ENCODE measurements at places on chromosomes 4 and X.

DNA sequence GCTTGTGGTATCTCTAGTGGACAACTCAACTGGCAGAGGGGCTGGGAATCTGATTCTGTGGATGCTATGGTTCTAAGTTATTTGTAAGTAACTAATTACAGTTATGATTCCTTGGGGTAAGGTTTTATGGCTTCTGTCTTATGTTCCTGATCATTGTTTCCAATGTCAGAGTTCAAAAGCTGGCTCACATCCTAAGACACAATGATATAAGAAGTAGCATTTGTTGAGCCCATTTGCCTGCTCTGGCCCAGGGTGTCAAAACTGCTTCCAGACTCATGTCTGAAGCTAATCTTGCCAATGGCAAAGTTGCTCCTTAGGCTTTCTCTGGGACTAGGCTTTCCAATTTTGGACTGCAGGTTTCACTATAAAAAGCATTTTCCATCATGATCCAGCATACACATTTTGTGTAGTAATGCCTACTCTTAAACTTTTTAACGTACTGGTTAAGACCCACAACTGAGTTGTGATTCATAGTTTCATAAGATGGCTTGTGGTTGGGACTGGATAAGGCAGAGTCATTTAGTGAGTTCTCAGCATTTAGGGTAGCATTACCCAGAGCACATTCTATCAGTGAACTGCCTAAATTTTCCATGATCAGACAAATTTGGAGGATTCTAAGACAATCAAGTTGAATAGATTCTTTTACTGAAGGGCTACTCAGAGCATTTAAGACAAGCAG is 50.0 kb downstream of the CCNI start:
- no peak for DNase-seq

DNA sequence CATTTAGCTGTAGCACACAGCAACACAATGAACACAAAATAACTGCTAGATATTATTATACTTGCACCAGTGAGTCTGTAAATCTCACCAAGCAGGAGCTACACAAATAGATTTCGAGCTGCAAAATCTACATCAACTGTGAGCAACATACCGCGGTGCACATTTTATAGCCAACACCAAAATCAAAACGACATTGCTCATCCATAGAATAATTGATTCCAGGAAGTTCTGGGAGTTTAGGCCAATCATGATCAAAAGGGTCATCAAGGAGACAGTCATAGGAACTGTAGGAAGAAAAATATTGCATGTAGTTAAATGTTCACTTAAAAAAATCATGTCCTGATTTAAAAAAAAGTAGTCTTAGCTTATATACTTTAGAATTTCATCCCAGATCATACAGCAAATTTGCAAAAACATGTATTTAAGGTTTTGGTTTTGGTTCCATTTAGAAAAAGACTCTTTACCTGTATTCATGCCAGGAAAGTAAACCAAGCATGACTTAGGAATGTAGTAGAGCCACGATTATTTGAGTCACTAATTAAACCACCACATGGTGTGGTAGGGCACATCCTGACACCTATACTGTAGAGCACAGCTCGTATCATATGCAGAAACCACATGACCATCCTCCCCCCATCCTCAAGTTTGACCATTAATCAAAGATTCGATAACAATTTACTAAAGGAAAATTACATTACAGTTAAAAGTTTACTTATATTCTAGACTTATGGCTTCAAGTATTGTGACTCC is 250.4 kb downstream of the ADAMTS3 start:
- no peak for DNase-seq

DNA sequence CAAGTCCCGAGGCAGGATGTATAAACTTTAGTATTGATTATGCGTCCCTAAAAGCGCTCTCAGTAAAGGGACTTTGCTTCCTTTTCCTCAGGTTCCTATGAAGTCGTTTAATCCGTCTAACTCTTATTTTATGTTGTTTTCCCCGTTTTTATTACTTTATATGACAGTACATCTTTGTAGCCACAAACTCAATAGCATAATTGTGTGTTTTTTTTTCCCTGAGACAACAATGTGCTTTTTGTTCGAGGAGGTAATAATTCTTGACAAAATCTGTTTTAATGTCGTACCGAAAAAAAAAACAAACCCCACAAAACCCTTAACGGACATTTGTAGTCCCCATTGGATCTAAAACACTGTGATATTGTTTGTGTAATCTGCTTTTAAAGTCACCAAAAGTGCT is 17.9 kb upstream of the PPP2R3B start:
- no peak for DNase-seq

GRCh38 chrX:45229348-45229747 is 28.7 kb upstream of the DIPK2B start:
- DNase-seq, result no peak

DNA sequence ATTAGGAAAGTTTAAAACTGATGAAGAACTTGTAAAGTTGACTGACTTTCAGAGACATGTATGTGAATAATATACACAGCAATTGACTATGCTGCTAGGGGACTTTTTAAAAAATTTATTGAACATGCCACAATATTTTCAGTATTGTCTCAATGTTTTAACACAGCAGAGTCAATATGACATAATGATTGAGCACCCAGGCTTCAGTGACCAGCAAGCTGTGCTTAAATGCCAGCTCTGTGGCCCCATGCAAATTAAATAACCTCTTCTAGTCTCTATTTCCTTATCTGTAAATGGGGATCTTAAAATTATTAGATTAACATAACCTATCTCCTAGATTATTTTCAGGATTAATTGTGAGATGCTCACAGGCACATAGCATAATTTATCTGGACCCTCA is 56.8 kb upstream of the TXK start:
- no peak for DNase-seq
